Occipital lobe (tissue), 3 donors: ENCODE measurements at places on chromosomes 7 and 10. TPM values are rescaled to one million over a fixed set of nuclear protein-coding genes. Genes with fewer than 3 reads are reported as not detected.

GRCh38 chr7:82015751-82016150 is 245.9 kb upstream of the HGF start:
- no peak for DNase-seq

DNA sequence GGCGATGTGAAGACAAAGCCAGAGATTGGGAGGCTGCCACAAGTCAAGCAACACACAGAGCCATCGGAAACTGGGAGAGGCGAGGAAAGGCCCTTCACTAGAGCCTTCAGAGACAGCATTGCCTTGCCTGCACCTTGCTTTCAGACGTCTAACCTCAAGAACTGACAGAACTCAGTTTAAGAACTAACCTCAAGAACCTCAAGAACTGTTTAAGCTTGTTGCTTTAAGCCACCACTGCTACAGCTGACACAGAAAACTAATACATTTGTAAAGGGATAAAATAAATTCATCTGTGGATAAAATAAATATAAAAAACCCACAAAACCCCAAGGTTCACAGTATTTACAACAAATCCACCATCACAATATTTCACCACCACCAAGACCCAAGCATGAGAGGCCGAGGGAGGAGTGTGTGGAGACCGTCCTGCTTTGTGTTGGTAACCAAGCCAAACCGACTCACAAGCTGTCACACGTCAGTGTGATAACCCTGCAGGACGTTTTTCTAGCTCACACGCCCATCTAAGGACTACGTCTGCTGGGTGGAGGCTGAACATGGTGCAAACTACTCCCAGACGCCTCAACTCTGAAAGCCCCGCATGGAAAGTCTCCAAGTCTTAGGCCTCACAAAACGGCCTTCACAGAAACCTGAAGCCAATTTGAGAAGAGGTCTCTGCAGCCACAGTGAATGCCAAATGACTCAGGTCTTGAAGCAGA is 116.8 kb downstream of the ABLIM1 start:
- DNase-seq: no peak

- no peak for DNase-seq
Measured at GRCh38 chr7:47783456-47784223, 164.6 kb downstream of the PKD1L1 start.

GRCh38 chr10:120584786-120585185 is 127.8 kb downstream of the PLPP4 start:
- DNase-seq: no peak

DNA sequence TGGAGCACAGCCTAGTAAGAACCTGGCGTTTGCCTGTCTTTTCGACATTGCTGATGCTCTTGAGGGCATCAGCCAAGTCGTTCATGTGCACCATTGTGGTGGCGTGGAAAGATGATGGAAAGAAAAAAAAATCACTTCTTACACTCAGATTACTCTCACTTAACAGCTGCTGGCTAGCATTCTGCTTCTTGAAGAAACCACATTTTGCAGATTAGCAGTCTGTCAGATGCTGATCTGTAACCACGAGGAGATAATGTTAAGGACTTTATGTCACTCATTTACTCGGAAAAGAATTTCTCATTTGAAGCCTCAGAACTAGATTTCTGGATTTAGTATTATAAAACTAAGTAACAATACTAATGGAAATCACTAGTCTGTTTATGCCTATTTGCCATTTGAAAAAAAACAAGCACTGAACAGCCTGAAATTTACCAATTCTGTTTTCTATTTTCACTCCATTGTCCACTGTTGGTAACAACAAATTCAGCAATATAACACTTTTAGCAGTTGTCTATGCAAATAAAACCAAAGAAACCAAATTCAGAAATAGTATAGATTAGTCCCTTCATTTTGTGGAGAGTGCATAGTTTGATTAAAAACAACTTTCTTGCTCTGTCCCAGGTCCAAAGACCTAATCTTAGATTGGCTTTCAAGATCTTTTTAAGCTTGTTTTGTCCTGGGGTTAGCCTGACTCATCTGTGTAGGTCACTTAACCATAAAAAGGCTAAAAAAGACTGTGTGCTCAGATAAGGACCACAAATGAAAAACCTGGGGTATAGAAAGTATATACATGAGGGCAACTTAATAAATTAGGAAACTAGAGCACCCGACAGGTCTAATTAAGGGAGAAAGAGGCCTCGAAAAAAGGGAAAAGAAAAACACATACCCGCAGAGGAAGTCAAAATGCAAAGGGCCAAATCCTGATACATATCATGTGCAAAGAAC is 67.5 kb downstream of the NT5C2 start:
- DNase-seq: no peak

DNA sequence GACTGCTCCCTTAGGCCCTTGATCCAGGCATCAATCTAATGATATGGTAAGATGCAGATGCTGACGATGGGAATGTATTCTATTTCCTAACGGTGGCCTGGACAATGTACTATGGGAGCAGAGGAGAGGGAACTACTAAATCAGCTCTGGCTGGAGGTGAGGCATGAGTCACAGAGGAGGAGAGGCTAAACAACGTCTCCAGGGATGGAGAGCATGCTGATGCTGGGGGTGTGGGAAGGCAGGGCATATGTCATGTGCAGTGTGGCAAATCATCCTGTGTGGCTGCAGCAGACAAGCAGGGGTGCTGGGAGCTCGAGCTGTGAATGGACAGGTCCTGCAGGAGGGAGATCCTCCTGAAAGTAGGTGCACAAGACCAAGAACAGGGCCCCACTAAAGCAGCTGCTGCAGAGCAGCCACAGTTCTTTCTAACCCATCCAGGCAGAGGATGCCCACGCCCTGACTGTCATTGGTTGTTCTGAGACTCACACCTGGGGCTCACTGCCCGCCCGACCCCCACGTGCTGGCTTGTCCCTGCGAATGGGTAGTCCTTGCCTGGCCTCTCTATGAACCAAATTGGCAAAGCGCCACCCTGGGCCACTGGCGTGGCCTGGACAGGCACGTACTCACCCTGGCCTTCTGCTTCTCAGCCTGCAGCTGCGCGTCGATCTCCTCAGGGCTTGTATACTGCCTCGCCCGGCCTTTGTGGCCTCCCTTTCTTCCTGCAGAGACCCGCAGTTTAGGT is 4.0 kb downstream of the PDAP1 start:
- no peak for DNase-seq

DNA sequence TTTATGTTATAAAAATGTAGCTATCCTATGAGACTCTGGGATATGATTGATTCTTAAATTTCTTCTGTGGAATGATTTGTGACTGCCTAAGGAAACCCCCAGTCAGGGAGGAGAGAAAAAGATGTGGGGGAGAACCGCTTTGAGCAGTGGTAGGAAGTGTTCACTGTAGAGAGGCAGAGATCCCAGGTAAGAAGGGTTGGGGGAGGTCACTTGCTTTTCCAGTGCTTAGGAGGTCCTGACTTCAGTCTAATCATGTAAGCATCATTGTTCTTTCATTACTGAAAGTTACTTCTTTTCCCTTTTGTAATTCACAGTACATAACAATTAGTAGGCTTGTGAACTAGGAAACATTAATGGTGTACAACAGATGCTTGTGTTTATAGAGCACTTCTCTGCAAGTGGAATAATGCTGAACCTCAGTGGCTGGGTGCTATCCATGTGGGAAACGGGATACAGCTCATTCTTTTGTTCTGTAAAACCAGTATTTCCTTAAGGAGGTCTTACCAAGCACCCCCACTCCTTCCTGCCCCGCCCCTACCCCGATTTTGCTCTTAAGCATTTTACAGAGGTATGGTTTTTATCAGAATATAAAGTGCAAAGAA is 165.4 kb downstream of the ST7 start:
- DNase-seq: no peak

DNA sequence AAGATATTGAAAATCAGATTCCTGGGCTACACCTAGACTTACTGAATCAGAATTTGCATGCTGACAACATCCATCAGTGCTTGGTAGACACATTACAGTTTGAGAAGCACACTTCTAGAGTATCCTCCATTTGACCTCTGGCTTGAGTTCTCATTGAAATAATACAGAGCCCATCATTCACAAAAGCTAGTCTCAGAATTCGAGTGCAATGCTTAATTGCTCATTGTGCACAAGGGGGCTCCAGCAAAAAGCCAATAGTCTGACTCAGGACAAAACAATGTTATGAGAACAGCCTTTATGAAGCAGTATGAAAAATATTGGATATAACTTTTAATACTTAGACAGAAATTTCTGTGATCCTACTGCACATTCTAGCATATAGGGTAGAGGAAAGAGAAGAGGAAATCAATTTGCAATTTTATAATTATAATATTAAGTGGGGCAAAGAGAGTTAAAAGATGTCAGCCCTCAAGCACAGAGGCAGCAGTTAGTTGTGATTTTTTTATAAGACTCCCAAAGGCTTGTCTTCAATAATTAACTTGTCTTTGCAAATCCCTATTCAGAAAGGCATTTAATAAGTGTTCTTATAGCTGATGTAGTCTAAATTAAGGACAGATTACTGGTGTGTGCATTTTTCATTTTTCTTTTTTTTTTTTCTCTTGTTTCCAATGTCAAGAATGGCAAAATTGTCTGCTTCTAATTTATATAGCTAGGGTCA is 105.8 kb upstream of the ANK3 start:
- DNase-seq: no peak

- DNase-seq: no peak
Measured at GRCh38 chr10:36171953-36172940, 530.2 kb upstream of the FZD8 start.

DNA sequence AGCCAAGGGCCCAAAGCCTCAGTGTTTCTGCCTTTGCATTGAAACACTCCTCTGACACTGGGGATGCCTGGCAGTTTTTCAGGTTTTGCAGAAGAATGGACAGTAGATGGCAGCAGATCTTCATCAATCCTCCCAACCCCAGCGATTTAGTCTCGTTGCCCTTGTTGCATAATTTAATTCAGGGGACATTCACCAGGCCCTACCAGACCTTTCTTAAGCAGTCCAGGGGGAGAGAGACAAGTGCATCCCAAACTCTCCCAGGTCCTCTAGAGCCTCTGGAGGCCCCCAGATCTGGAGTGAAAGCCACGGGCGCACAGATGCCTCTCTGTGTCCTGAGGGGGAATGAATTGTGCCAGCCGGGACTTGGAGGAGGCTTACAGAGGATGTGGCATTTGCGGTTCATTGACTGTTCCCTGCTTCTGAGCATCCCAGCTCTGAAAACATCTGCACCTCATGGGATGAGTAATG is 29.6 kb downstream of the MINDY4 start:
- peak; percentile 44 for DNase-seq

GRCh38 chr7:43771128-43771527 is 12.6 kb downstream of the BLVRA start:
- DNase-seq: no peak

- no peak for DNase-seq
Measured at GRCh38 chr7:92402920-92403759, 44.1 kb upstream of the GATAD1 start.

DNA sequence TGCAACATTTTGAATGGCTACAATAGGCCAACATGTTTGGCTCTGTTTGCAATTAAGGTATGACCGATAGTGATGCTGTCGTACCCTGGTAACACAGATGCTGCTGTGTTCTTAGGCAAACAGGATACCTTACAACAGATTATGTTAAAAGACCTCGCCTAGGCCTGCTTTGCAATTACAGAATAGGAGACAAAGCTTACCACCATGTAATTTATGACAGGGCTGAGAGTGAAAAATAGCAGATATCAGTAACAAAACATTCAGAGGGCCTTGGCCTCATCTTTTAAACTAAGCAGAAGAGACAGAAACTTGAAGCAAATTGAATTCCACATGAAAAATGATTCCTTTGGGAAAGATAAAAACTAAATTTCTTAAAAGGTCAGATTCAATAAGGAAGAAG is 29.4 kb upstream of the ABLIM1 start:
- no peak for DNase-seq

GRCh38 chr7:132225216-132226030 is 350.8 kb downstream of the PLXNA4 start:
- DNase-seq: no peak

DNA sequence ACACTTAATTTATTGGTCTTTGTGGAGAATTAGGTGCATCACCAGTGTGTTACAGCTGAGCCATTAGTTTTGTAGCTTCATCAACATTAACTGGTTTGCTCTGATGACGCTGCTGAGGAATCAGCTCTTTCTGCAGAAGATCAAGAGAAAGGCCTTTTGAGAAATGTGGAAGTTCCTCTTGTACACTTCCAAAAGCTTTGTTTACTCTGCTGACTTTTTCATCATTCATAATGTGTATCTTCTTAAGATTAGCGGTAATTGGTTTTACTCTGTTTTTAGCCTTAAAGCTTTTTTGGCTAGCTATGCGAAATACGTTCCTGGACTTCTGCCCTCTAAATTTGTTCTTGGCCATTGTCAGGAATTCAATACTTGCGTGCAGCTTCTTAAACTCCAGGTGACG is 8.2 kb upstream of the PHYH start:
- no peak for DNase-seq

DNA sequence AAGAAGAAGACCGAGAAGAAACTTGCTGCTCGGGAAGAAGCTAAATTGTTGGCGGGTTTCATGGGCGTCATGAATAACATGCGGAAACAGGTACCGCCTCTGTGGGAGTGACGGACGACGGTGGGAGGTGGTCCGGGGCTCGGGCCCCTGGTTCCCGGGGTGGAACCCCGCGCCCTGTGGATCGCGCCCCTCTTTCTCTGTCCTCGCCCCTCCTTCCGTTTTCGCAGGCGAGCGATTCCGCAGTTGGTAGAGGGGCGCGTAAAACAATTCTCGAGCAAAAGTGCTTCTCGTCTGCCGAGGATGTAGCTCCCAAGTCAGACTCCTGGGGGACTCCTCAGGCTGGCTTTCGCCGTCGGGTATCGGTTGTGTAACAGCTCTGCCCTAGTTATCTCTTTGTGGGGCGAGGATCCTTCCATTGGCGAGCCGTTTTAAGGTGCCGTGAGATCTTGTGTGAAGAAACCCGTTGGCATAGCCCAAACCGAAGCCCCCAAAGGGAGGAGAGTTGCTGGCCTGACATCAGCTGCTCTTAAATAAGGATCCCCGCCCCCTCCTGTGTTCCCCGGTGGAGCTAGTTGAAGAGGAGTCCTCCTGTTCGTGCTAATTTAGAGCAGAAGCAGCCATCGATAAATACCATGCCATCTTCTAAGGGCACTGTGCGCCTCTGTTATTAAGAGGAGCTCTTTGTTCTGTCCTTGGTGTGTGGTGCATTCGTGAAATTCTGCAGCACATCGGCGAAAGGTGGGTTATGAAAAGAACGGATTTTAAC is 655 bp downstream of the KLHL7 start:
- peak; percentile 31 for DNase-seq

DNA sequence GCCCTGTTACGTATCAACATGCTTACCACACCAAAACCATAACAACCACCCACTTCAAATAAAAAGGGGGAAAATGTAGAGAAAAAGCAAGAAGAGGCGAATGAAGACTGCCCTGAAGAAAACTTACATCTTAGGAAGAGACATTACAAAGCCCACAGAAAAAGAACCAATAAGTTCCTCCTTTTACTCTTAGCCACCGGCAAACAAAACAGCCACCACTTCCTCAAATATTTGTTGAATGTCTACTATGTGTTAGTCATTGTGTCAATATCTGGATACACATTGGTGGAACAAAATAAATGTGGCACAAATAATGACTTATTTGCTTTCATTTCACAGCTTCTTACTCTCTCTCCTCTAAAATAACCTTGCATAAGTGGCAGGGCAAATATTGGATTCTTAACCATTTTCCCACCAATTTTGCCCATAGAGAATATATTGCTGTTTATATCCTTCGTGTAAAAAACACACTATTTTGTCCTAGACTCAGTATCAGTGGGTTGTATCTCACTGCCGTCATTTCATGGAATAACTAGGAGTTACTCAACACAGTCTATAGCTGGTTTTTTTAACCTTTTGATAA is 106.8 kb downstream of the ANK3 start:
- DNase-seq: no peak

GRCh38 chr7:50641442-50642405 is 76.5 kb upstream of the DDC start:
- peak; percentile 86 for DNase-seq

The NPSR1 gene
- not detected for total RNA-seq

The PLEKHS1 gene
- total RNA-seq: not detected

The AASS gene
- 19.3 TPM for total RNA-seq

The COBL gene
- 6.4 TPM for total RNA-seq

The HMX3 gene
- total RNA-seq: not detected

The AKR1C8 gene
- total RNA-seq: 0.78 TPM
